NCI-H1694 treated with DMSO at 0.1 percent for 48 hours (cell line): ENCODE measurements at places on chromosomes 16 and 17.
A peak's percentile ranks its signal among the peaks of the same experiment; 100 is the strongest.

DNA sequence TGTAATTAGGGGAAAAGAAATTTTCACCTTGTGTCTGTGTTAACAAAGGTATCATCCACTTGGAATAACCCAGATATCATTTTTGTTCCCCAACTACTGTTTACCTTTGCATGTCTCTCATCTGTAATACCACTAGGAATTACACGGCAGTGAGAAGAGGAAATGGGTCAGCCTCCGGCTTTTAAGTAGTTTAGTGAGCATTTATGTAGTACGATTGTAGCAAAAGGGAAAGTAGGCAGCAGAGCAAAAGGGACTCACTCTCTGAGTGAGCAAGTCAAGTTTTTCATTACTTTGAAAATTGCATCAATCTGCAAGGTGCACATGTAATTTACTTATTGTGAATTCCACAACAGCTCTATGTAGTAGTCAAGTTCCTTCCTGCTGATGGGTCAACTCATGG lies 11.2 kb downstream of the PHF12 start:
- DNase-seq, result no peak

DNA sequence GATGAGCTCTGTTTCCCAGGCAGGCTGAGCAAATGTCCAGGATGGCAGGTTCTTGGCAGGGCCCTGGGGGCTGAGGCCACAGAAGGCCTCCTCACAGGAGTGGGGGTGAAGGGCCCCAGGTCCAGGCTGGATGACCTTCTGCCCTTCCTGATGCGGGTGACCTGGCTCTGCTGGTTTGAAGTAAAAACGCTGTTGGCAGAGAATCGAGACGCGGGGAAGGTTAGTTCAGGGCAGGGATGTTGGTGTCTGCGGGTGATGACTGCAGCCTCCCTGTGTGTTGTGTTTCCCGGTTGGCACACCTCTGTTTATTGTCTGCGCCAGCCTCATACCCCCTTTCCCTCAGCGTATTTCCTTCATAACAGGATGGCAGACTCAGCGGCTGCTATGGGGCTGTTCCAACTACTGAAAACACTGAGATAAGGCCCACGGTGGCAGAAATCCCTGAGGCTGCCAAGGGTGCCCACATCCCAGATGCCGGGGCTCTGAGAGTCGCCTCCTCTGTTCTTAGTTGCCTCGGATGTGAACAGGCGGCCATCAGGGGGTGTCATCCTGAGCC lies 104.6 kb downstream of the METRNL start:
- no peak for DNase-seq

- DNase-seq, result no peak
Measured at GRCh38 chr17:81282876-81283275, 12.2 kb downstream of the SLC38A10 start.

DNA sequence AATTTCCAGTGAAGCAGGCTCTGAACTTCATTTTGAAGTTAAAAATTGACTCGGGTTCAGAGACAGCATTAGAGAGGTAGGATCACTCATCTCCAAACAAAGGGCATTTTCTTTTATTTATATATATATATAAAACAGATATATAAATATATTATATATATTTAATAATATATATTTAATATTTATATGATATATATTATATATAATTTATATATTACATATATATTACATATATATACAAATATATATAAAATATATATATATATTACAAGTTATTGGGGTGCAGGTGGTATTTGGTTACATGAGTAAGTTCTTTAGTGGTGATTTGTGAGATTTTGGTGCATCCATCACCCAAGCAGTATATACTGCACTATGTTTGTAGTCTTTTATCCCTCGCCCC lies 320.8 kb downstream of the MAP2K6 start:
- DNase-seq, result no peak

- no peak for DNase-seq
Measured at GRCh38 chr17:50146927-50147665, 3.4 kb downstream of the PPP1R9B start.

GRCh38 chr16:73315645-73316044 lies 267.7 kb upstream of the ZFHX3 start:
- no peak for DNase-seq

GRCh38 chr16:8936421-8936820 lies 27.3 kb downstream of the USP7 start:
- no peak for DNase-seq

- DNase-seq, result no peak
Measured at GRCh38 chr17:66711881-66712321, 123.0 kb upstream of the CACNG5 start.

- DNase-seq, result peak; percentile 49
Measured at GRCh38 chr17:9576521-9577372, at the start of gene CFAP52. Gene CFAP52, plus strand, starts transcription at chr17:9576642. Its CDS starts 54 bp downstream, at chr17:9576696.

GRCh38 chr17:40848583-40849235 lies 18.3 kb downstream of the KRT12 start:
- no peak for DNase-seq

GRCh38 chr16:79985606-79986005 lies 385.1 kb upstream of the MAF start:
- DNase-seq, result no peak

DNA sequence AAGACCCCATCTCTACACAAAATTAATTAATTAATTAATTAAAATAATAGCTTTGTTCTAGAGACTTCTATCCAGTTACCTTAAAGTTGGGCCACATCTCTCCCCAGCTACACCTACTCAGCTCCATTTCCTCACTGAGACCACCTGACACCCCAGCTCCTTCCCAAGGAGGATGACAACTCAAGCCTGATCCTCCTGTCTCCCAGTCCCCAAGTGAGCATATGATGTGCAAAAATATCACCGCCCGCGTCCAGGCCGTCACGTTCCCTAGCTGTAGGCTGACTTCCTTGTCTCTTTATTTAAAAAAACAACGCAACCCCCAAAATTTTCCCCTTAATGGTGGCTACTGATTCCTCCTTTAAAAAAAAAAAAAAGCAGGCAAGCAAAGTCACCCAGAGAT lies 120.2 kb upstream of the RCVRN start:
- no peak for DNase-seq

DNA sequence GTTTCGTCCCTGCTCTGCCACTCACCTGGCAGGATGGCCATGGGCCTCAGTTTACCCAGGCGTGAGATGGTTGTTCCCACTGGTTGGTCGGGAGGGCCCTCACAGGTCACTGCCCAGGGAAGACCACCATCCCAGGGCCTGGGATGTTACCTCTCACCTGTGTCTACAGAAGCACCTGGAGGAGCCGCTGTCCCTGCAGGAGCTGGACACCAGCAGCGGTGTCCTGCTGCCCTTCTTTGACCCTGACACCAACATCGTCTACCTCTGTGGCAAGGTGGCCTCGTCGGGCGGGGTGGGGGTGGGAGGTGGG lies 4.1 kb downstream of the CORO1A start:
- no peak for DNase-seq

DNA sequence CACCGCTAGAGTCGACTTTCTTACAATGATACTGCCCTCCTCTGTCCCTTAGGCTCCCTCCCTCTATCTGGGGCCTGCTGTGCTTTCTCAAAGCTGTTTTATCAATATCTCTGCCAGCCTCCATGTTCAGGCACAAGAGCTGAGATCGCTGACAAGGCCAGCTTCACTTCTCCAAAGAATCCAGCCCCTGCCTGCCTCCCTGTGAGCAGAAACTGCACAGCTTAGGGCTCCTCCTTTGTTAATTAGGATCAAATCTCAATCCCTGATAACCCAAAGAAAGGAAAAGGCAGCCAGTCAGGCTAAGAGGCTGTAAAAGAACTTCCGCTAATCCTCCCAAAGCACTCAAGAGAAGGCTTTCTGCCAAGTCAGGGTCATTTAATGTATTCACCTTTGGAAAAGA lies 616.0 kb upstream of the CDH11 start:
- DNase-seq, result no peak
